ENCODE measurements at places on chromosomes 11 and 22. TPM values are rescaled to one million over a fixed set of nuclear protein-coding genes. Genes with fewer than 3 reads are reported as not detected.

DNA sequence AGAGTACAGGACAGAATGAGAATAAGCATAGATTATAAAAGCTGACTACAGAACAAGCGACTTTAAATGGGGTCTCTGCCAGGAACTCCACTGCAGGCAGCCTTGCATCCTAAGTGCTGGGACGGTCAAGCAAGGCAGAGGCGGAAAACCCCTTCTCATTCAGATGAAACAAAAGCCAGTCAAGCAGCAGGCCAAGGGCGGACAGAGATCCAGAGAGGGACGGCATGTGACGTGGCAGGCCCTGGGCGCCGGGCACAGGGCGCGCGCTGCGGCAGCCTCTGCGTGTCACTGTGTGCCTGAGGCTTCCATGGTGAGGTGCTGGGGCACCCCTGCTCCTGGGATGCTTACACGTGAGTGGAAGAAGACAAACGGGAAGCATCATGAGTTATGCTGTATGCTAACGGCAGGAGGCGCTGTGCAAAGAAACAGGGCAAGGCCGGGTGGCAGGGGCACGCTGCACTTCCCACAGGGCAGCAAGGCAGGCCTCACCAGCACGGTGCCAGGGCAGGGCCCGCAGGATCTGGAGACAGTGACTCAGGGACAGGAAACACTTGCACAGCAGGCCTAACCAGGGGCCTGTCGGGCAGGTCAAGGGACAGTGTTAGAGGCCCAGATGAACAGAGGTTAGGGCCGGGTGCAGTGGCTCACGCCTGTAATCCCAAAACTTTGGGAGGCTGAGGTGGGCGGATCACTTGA is 6.2 kb downstream of the TOLLIP start:
- H3K36me3 ChIP-seq: no peaks in the 10 kb centered on the region
- no peak overlapping the region for H3K27ac ChIP-seq
- no peaks in the 10 kb centered on the region for H3K27me3 ChIP-seq
- no peak overlapping the region for H3K4me3 ChIP-seq
- peak; percentile 89 for DNase-seq
- H3K4me1 ChIP-seq: peaks cover 26% of the 10 kb centered on the region

- H3K4me3 ChIP-seq: no peak overlapping the region
- no peaks in the 10 kb centered on the region for H3K27me3 ChIP-seq
- no peak overlapping the region for H3K27ac ChIP-seq
Measured at GRCh38 chr11:16612566-16613261, 125.7 kb upstream of the C11orf58 start.

GRCh38 chr11:72468289-72468688 is 34.0 kb upstream of the CLPB start:
- no peak overlapping the region for H3K27ac ChIP-seq
- no peak overlapping the region for H3K4me3 ChIP-seq
- H3K4me1 ChIP-seq: no peaks in the 10 kb centered on the region
- peaks cover 30% of the 10 kb centered on the region for H3K27me3 ChIP-seq

Gene MMP12
- not detected for total RNA-seq

Gene SYT7
- total RNA-seq: 8.9 TPM

Gene PRDM11
- 10.7 TPM for total RNA-seq
